NCI-H146 (cell line): ENCODE measurements at places on chromosomes 13 and 19.
A peak's percentile ranks its signal among the peaks of the same experiment; 100 is the strongest.

GRCh38 chr13:74250738-74251190 lies 116.6 kb upstream of the KLF12 start:
- no peak for DNase-seq

- DNase-seq: peak; percentile 35
Observed at GRCh38 chr13:97344265-97345175, 89.4 kb upstream of the RAP2A start.

DNA sequence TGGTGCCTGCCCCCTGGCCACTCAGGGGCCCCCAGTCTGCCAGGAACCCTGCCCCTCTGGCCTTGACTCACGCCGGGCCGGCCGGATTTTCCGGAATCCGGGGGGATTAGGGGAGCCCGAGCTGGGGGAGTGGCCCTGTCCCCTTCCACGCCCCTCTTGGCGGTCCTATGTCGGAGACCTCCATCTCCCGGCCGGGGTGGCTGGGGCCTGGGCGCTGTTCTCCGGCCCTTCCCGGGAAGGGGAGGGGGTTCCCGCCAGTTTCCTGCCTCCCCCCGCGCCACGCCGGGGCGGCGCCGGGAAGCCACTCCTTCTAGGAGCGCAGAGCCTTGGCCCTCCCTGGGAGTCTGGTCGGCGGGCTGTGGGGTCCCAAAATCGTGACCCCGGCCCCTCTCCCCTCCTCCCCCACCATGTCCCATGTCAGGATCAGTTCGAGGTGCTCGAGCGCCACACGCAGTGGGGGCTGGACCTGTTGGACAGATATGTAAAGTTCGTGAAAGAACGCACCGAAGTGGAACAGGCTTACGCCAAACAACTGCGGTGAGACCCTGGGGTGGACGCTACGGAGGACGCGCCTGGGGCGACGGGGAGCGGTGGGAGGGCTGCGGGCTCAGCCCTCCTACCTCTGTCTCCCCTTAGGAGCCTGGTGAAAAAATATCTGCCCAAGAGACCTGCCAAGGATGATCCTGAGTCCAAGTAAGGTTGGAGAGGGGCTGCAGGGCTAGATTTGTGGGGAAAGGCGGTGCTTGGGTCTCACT lies 1.3 kb downstream of the TRIP10 start:
- peak; percentile 15 for DNase-seq

DNA sequence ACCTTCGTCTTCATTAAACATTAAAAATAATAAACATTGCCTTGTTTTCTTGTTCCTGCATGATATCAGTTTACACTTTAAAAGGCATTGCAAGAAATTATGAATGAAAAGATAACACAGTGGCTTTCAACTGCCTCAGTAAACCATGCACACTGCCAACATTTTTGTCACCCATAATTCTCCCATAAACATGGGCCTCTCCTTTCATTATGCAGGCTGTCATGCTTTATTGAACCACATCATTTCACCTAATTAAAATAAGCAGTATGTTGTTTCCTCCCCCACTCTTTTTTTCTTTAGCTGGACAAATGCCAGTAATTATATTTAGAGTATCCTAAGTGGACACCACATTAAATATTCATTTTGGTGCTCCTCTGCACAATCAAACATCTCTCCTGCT lies 1566.5 kb upstream of the SLC10A2 start:
- no peak for DNase-seq

DNA sequence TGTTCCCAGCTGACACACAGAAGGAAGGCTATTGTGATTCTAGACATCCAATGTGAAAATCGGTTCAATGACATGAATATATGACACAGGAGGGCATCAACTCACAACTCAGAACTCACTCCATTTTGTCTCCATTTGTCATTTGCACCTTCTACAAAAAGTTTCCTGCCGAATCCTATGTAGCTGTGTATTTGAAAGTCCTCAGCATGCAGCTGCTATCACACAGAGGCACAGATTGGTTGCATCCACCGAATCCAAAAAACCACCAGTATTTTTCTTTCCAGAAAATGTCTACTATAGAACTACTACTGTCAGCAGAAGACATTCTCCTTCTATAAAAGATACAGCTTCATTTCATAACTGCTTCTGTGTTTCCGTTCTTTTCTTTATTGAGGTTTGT lies 13.3 kb downstream of the PCDH9 start:
- no peak for DNase-seq

DNA sequence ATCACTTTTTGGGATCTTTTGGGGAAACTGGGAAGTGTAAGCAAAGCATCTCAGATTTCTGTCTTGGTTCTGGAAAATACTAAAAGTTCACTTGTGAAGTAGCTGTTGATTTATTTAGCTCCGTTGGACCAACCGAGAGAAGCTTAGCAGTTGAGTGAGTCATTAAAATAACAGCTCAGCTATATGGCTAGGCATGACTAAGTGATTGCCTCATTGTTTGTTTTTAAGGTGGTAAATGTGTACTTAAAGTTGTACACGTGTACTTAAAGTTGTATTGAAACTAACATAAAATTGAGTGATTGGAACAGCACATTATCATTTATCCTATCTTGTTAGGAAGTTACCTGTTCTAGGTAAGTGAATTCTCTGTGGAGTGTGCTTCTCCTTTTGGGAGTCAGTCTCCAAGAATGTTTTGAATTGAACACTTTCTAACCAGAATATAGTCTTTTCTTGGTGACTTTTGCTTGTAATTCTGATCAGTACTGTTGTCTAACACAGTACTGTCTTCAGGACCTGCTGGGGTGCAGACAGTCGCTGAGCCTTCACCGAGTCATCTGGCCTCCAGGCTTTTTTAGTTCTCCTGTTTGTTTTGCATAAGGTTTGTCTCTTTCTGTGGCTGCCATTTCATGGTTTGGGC lies 2.9 kb upstream of the DCUN1D2 start:
- peak; percentile 10 for DNase-seq

DNA sequence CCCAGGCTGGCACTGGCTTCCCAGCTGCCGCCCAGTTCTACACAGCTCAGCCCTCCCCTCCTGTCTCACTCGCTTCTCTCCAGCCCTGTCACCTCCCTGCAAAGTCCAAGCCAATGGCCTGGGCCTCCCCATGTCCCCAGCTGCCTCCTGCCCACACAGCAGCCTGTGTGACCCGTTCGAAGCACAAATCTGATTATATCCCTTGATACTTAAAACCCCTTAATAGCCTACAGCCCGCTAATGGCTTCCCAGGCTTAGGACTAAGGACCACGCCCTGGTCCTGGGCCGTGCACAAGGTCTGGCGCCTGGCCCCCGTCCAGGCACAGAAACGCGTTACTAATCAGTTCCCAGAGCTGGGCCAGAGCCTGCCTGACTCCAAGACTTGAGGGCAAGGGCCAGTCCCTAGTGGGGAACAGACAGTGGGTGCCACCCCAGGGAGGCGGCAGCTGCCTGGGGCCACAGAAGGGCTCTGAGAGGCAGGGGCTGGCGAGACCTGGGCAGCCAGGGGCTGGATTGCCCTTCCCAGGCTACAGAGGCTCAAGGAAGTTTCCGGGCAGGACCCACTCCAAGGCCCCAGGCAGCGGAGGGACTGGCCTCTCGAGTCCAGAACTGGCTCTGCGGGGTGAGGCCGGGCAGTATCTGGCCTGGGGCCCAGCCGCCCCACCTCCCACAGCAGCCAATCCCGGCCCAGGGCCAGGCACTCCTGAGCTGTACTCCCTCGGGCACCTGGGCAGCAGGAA lies 10.4 kb downstream of the XAB2 start:
- peak; percentile 0 for DNase-seq

- no peak for DNase-seq
Observed at GRCh38 chr19:54279406-54279962, 1.4 kb downstream of the LILRB2 start.

DNA sequence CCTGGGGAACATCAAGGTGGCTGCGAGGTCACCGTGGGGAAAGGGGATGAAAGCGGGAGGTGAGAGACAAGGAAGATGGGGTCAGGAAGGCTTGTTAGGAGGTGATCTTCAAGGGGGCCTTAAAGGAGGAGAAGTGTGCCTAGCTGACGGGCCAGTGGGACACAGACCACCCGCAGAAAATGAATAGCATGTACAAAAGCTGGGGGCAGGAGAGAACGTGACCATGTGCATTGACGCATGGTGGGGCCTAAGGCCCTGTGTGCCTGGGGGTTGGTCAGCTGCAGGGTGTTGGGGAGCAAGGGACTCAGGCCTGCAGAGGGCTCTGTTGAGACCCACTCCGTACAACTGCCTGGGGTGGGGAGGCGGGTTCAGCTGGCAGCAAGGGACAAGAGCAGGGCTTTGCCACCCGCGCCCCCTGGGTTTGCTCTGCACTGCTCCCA lies 5.9 kb downstream of the RAB8A start:
- no peak for DNase-seq

GRCh38 chr13:52599037-52599847 lies 43.0 kb upstream of the HNRNPA1L2 start:
- DNase-seq: peak; percentile 57

DNA sequence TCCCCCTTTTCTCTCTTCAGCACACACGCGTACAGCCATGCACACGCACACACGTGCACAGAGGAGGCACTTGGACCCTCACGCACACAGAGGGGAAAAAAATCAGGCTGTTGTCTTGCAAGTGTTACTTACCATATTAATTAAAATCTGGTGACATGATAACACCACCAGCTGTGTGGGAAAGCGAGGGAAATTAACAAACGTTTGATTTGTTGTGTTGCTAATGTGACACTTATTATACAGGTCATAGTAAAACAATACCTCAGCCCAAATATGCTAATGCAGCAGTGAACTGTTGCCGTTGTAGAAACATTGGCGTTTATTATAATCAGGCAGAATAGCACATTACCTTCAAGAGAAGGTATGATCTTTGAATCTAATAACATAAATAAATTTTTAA lies 211.7 kb downstream of the TEX29 start:
- DNase-seq: no peak

DNA sequence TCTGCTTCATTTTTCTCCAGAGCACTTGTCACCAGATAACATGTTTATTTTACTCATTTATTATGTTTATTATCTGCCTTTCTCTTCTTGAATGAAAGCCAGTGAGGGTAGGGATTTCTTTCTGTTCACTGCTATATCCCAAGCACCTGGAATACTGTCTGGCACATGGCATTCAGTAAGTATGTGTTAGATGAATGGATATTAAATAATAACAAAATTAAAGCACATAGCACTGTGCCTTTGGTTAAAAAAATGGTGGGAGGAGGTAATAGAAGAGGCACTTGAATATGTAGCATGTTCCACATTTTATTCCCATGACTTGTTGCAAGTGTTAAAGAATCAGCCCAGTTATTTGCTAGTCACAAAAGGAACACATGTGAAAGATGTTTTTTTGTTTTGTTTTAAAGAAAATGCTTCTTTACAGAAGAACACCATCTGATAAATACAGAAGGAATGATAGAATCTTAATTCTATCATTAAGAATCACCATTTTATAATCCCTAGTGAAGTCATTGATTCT lies 151.0 kb downstream of the DLEU7 start:
- no peak for DNase-seq

GRCh38 chr13:32707471-32707870 lies 121.2 kb downstream of the PDS5B start:
- DNase-seq: no peak

- no peak for DNase-seq
Observed at GRCh38 chr13:52022356-52022755, 2.1 kb upstream of the UTP14C start.

- DNase-seq: peak; percentile 44
Observed at GRCh38 chr13:72523049-72523448, 204.4 kb downstream of the MZT1 start.

DNA sequence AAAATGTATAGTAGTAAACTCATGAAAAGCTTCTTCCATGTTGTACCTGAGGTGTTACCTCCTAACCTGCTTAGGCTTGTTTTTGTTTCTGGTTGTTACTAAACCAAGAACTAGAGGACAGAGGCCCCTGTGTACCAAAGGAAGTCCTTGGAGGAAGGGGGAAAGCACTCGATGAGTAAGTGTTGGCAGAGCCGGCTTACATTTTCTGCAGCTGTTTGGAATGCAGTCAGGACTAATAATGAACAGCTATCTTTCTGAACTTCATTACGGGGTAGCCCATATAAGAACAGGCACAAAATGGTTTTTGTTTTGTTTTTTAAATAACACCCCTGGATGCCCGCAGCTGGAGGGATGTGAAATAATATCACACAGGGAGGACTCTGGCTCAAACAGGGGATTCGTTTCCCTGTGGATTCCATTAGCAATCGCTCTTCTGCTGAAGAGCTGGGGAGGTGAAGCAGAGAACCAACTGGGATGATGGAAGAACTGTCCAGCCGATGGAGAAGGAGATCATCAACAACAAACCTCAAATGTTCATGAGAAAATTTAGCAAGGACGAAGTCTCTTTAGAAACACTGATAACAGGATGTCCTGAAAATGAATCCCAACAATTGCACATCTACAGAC lies 214.2 kb upstream of the MAB21L1 start:
- DNase-seq: no peak

DNA sequence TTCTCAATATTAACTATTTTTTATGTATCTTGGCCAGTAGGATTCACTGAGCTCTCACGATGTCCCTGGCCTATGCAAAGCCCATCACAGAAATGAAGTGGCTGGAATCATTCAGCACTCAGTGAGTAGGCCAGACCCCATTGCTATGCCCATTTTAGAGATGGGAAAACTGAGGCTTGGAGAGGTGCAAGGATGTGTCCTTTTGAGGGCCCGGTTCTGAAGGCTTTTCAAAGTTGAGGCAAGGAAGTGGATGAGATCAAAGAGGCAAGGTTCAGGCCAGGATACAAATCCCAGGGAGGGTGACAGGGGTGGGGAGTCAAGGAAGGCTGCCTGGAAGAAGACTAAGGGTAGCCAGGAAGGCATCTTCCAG lies 18.7 kb upstream of the ERCC1 start:
- DNase-seq: no peak

DNA sequence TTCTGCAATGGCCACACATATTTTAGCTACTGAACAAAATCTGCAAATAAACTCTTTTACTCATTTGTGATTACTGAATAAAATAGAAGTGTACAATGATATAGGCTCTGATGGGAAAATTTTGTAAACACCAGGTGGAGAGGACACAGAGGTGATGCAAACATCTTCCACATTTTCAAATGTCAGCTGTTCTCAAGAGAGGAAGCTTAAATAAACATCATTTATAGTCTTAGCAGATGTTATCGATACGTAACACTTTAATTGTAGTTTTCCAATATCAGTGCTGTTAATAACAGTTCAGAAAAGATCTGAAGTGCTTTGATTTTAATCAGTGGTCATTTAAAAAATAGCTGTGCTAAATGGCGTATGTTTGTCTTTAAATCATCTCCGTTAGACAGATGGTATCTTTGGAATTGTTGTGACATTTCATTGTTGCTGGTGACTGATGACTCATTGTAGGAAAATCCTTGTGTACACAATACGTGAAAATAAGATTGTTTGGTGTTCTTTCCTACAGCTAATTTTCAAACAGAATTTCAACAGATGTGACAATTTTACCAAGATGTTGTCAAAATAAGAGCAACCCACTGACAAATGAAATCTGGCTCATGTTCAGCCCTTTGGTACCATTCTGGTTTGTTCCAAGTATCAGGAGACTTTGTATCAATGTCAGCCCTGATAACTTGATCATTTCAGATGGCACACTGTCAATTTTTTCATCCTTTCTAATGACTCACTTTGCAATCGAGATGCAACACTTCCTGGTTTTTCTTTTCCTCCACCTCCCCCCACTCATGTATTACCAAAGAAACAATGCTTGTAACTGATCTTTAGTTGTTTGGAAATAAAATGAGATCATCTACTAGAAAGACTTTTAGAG lies 516.0 kb downstream of the DCT start:
- DNase-seq: peak; percentile 86

GRCh38 chr19:54179921-54180461 lies 7.0 kb upstream of the TMC4 start:
- DNase-seq: peak; percentile 82
